ENCODE measurements at places on chromosomes 4 and X.

DNA sequence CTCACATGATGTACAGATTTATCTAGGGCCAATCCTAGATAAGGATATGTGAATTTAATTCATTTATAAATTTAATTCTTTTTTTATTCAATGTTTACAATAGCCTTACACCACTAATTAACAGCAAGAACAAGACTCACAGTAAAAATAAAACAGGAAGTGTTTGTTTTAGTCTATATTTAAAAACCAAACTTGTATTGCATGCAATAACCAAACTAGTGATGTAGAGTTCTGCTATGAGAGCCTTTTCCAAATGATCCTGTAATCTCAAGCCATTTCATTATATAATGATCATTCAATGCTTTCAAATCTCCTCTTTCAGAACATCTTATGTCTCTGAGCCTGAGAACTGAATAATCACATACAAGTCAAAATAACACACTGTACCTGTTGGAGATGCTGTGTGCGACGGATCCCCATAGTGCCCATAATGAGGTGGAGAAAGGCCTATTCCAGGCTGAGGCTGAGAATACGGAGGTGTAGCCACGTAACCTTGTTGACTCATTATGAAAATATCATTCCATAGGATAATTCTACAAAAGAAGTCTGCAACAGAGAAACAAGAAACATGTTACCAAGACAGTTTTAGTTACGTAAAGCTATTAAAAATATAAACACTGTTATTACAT lies 2.6 kb downstream of the SEC24D start:
- DNase-seq: no peak

DNA sequence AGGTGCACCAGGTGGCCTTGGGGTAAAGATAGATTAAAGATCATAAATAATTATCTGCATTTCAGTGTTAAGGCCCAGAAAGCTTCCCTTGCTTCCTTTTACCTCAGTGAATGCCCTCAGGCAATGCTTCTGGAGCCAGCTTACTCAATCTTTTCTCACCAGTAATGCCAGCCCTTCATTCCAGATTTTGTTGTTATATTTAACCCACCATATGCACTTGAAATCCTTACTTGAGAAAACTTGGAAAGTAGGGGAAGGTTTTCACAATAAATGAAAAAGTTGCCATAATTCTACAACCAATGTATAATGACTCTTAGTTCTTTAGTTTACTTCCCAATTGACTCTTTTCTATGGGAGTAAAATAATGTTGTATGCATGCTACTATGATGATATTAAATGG lies 17.1 kb upstream of the PBDC1 start:
- no peak for DNase-seq

DNA sequence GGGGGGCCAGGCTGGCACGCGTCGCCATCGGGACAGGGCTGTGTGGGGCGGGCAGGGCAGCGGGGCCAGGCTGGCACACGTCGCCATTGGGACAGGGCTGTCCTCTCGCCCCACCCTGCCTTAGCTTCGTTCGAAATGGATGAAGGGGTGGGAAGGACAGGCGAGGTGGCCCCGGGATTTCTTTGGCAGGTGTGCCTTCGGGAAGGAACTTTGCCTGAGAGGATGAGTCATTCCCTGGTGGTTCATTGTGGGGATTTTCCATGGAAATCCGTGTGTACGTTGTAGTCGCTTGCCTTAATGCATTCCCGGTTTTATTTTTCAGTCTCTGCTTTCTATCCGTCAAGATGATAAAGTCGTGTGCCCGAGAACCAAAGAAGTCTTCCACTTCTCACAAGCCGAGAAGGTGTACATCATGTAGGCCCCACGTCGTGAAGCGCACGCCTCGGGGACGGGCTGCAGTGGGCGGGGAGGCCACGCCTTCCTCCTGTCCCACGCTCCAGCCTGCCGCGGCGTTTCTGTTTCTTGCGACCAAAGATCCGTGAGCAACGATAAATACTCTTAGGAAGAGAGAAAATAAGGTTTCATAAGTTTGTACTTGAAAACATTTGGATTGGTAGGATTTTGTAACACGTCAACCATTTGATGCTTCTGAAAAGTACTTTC lies 8.1 kb upstream of the UVSSA start:
- no peak for DNase-seq

GRCh38 chr4:4269331-4269731 lies 20.6 kb downstream of the LYAR start:
- no peak for DNase-seq

Measured in D341Med (cell line).